ENCODE measurements at places on chromosomes 3 and 15.
A peak's percentile ranks its signal among the peaks of the same experiment; 100 is the strongest.

DNA sequence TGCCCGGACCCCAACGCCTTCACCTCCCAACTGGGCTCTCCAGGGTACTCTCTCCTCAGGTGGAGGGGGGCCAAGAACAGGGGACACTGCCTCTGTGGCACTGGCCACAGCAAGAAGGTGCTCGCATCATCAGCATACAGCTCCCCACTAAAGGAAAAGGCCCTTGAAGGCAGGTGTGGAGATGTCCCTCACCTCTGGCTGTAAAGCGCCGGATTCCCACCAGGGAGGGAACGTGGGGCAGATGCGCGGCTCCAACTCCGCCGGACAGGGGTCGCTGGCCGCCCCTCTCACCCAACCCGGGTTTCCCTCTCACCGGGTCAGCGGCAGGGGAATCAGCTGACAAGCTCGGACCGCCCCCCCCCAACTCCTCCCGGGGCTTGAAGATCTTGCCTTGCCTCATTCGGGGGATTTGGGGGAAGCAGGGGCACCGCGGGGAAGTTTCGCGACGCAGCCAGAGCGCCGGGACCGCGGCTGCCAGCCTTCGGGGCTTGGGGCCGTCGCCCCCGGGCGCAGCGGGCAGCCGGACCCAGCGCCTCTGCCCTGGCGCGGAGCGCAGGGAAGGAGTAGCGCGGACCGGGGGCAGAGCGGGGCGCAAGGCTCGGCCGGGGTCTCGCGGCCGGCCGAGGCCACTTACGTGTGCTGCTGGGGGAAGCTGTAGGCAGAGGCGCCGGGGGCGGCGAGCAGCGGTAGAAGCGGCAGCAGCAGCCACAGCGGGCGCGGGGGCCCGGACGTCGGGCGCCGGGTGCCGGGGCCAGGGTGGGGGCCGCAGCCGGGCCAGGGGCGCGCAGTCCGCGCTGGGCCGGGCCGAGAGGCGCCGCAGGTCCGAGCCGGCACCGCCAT lies 630 bp downstream of the CACNA2D2 start:
- no peak for DNase-seq

GRCh38 chr3:138282836-138283235 lies 46.8 kb downstream of the NME9 start:
- DNase-seq = no peak

GRCh38 chr15:40487816-40488682 lies 17.3 kb downstream of the CHST14 start:
- DNase-seq = no peak

DNA sequence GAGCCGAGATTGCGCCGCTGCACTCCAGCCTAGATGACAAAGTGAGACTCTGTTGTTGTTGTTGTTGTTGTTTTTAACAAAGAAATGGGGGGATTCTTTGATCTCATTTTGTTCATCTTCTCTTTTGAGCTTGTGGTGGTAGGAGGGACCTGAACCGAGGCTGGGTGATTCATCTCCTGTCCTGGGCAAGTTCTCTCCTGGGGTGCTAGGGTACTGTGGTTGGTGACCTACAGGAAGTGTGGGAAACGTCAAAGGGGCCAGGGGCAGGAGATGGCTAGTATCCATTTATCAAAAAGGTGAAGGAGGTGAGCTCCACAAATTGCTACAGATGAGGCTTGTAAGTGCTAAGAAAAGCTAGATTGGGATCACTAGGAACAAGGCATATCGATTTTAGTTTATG lies 14.3 kb downstream of the PPCDC start:
- no peak for DNase-seq

DNA sequence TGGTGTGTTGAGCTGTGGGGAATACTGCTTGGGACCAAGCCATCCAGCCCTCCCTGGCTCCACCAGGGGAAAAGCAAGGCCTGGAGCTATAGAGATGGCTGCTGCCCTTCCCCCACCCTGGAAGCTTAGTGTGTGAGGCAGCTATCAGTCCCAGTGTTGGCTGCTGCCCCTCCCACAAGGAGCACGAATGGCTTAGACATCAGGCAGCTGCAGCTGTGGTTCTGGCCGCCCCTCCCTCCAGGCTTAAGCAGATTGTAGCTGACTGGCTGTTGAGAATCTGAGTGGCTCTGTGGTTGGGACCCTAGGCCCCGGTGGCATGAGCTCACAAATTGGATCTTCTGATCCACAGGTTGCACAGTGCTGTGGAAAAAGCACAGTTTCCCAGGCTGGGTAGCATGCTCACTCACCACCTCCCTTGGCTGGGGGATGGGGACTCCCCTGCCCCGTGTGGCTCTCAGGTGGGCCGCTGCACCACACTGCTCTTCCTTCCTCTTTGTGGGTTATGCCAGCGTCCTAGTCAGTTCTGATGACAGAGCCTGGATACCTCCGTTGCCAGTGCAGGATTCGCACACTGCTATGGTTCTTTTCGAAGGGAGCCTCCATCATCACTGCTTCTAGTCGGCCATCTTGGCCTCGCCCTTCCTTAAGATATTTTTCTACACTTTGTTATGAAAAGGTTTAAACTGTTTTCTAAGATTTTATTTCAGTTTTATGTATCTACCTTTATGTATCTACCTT lies 21.2 kb upstream of the SUCNR1 start:
- peak; percentile 51 for DNase-seq

DNA sequence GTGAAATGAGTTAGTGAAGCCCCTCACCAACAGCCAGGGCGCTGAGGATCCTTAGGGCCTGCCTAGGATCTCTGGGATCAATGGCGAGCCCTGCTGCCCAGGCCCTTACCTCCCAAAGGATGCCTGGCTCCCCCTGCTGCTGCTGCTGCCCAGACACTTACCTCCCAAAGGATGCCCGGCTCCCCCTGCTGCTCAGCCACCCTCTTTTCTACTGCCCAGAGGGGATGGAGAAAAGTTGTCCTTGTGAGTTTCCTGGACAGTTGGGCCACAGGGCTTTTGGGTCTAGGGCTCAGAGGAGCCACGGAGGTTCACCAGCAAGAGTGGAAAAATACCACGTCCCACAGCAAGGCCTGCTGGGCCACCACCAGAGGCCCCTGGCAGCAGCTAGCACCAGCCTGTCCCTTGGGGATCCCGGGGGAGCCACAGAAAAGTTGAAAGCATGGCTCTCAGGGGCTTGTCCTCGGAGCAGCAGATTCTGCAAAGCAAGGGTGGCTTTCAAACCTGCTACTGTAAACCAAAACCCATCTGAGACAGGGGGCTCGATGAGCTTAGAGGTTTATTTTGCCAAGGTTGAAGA lies 59.4 kb downstream of the SLC6A6 start:
- peak; percentile 23 for DNase-seq

GRCh38 chr15:89826671-89827655 lies 12.3 kb upstream of the ANPEP start:
- DNase-seq = no peak

All from DND-41 (cell line).